HFFc6 (cell line): ENCODE measurements at places on chromosomes 5 and 9. TPM values are rescaled to one million over a fixed set of nuclear protein-coding genes. Genes with fewer than 3 reads are reported as not detected.

- H3K27me3 ChIP-seq = peaks cover 11% of the 10 kb centered on the region
- H3K4me3 ChIP-seq = no peak overlapping the region
- H3K4me1 ChIP-seq = peaks cover 6% of the 10 kb centered on the region
Measured at GRCh38 chr5:179367491-179367890, 22.2 kb upstream of the ADAMTS2 start.

DNA sequence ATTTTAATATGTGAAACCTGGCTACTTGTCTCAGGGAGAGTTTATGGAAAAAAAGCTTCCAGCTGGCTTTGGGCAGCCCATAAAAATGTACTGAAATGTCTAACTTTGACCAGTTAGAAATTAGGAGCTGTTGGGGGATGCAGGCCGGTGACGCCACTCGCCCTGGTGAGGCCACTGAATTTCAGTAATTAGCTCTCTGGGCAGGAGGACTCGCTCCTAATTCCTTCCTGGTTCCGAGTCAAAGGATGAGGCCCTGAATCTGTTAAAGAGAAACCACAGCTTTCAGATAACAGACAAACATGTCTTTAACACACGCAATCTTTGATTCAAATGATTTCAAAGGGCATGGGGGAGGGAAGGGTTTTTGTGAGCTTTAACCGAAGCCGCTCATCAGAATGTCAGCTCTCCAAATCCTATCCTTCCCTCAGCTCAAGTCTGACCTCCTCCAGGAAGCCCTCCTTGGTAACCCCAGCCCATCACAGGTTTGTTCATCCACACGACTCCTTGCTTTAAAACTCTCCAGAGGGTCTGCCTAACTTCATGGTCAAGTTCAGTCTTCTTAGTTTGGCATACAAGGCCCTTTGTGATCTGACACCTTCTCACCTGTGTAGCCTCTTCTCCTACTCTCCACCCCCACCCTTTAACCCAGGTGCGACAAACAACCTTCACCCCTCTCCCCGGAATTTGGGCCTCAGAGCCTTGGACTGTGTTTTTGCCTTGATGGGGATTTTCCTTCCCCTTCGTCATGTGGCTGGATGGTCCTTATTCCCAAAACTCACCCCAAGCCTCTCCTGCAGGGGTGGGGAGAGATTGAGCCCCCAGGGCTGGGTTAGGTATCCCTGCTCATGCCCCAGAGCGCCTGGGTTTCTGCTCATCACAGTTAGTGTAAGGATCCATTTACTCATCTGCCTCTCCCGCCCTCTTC lies 13.6 kb upstream of the PHF19 start:
- no peak overlapping the region for H3K27ac ChIP-seq
- H3K36me3 ChIP-seq = no peaks in the 10 kb centered on the region
- peaks cover 42% of the 10 kb centered on the region for H3K4me1 ChIP-seq

GRCh38 chr9:88923092-88923491 lies 68.2 kb upstream of the S1PR3 start:
- no peak overlapping the region for H3K4me3 ChIP-seq
- H3K36me3 ChIP-seq = peaks cover 5% of the 10 kb centered on the region; the same call in 1 of the 2 replicates
- H3K4me1 ChIP-seq = peaks cover 14% of the 10 kb centered on the region
- no peak for DNase-seq
- no peak overlapping the region for H3K27ac ChIP-seq
- H3K27me3 ChIP-seq = peaks cover 6% of the 10 kb centered on the region

DNA sequence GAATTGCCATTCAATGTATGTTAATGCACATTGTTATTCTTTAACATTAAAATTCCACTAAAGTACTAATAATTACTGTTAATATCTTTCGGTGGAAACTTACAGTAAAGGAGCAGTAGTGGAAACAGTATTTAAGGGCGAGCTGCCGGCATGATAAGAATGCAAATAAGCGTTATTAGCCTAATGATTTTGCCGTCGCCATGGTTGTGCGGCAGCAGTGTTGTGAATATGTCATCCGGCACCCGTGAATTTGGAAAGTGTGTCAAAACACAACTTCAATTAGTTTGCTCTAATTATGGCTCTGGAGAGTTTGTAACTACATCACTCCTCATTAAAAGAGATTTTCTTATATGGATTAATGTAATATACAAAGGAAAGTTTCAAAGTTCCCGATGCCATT lies 81.4 kb downstream of the MVB12B start:
- no peak overlapping the region for H3K4me3 ChIP-seq
- no peak for DNase-seq
- H3K27ac ChIP-seq = no peak overlapping the region
- H3K27me3 ChIP-seq = no peaks in the 10 kb centered on the region

Gene LCN9
- not detected in 3 replicates for total RNA-seq

Gene PPP3R2
- not detected in 3 replicates for total RNA-seq

GRCh38 chr5:100644185-100644584 lies 109.0 kb downstream of the FAM174A start:
- no peak for DNase-seq
- H3K27ac ChIP-seq = no peak overlapping the region
- H3K4me3 ChIP-seq = no peak overlapping the region
- no peaks in the 10 kb centered on the region for H3K4me1 ChIP-seq
- no peaks in the 10 kb centered on the region for H3K36me3 ChIP-seq

DNA sequence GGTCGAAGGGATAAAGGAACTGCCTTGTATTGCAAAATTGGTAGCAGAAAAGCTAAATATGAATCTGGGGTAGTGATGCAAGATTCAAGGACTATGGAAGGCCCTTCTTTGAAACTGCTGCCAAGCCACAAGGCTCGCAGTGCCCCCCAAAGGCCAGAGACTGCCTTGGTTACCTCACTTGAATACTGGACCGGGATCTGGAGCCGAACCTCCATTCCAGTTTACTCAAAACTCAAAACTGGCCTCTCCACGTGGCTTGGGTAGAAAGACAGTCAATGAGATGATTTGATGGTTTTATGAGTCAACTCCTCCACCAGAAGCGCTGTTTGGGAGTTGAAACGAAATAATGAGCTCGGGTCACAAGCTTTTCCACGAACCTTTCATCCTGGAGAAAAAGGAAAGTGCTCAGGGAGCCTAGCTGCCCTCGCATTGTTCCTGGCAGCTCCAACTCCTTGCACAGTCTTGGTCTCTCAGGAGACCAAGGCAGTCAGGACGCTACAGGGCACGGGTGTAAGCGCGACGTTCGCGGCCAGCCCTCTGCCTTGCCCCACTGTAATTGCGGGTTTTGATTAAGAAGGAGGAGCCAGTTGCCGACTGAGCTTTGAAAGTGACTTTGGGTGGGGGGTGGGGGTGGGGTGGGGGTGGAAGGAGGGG lies 2.8 kb downstream of the ST8SIA4 start:
- no peak overlapping the region for H3K27ac ChIP-seq
- H3K4me1 ChIP-seq = no peaks in the 10 kb centered on the region
- peaks cover 15% of the 10 kb centered on the region for H3K27me3 ChIP-seq
- H3K36me3 ChIP-seq = no peaks in the 10 kb centered on the region
- no peak for DNase-seq

Gene PCDHGA8
- 0.63 to 0.89 TPM (median 0.68 TPM) in 3 replicates for total RNA-seq

- H3K4me1 ChIP-seq = 0 out of 2 replicates have a peak, but pooled peaks cover 7% of the 10 kb centered on the region
- no peak overlapping the region for H3K4me3 ChIP-seq
- peaks cover 21% of the 10 kb centered on the region for H3K36me3 ChIP-seq
- H3K27me3 ChIP-seq = peaks cover 4% of the 10 kb centered on the region
Measured at GRCh38 chr9:35577486-35577885, 27.6 kb upstream of the TESK1 start.

- H3K27me3 ChIP-seq = no peaks in the 10 kb centered on the region; the same call in 1 of the 2 replicates
- H3K4me1 ChIP-seq = peaks cover 24% of the 10 kb centered on the region
- no peak overlapping the region for H3K27ac ChIP-seq
Measured at GRCh38 chr5:74143721-74144330, 496.7 kb downstream of the ENC1 start.

Gene AK6
- 33.6 to 47.4 TPM (median 45.3 TPM) in 3 replicates for total RNA-seq

GRCh38 chr5:44294516-44294915 lies 94.7 kb downstream of the FGF10 start:
- no peak overlapping the region for H3K27ac ChIP-seq
- no peaks in the 10 kb centered on the region for H3K36me3 ChIP-seq
- H3K27me3 ChIP-seq = no peaks in the 10 kb centered on the region
- DNase-seq = no peak
- H3K4me3 ChIP-seq = no peak overlapping the region

DNA sequence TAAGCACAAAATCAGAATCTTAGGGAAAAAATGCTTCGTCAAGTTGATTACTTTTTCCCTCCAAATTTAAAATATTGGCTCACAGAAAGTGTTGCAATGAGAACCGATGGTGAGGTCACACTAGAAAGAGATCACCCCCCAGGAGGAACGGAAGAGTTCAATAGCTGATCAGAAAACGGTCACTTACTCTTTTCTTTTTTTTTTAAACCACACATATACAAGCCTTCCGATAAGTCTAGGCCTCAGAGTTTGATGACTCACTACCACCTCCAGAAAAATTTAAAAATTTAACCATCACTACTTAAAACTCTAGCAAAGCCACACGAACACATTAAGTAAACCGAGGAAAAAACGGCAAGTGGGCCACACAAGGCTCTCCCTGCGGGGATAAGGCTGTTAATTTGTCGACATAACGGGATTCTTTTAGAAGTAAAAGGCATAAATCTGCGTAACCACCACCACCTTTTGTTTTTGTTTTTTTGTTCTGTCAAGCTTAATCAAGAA lies 1.2 kb downstream of the SURF4 start:
- DNase-seq = peak; percentile 41
- peaks cover 32% of the 10 kb centered on the region for H3K36me3 ChIP-seq
- peak overlapping the region; percentile 99 for H3K4me3 ChIP-seq
- H3K27ac ChIP-seq = peak overlapping the region; percentile 99
- H3K27me3 ChIP-seq = peaks cover 11% of the 10 kb centered on the region

Gene ACER2
- total RNA-seq = 1.5 to 1.7 TPM (median 1.6 TPM) in 3 replicates

DNA sequence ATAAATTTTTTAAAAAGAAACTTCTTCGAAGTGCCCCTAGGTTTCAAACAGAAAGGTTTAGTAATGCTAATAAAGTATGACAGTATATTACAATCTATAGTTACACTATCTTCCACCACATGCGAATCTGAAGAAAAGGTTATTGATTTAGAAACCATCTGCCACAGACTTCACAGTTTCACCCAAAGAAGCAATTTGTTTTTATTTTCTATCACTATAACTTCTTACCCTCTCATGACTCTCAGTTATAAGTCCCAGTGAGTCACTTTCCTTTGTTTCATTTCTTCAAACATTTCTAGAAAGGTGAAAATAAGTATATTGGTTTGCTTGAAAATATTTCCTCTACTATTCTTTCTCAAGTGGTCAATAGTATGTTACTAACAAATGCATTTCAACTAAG lies 93.6 kb downstream of the MCTP1 start:
- no peaks in the 10 kb centered on the region for H3K4me1 ChIP-seq
- H3K36me3 ChIP-seq = no peaks in the 10 kb centered on the region
- H3K27ac ChIP-seq = no peak overlapping the region
- H3K27me3 ChIP-seq = peaks cover 2% of the 10 kb centered on the region; the same call in 1 of the 2 replicates

DNA sequence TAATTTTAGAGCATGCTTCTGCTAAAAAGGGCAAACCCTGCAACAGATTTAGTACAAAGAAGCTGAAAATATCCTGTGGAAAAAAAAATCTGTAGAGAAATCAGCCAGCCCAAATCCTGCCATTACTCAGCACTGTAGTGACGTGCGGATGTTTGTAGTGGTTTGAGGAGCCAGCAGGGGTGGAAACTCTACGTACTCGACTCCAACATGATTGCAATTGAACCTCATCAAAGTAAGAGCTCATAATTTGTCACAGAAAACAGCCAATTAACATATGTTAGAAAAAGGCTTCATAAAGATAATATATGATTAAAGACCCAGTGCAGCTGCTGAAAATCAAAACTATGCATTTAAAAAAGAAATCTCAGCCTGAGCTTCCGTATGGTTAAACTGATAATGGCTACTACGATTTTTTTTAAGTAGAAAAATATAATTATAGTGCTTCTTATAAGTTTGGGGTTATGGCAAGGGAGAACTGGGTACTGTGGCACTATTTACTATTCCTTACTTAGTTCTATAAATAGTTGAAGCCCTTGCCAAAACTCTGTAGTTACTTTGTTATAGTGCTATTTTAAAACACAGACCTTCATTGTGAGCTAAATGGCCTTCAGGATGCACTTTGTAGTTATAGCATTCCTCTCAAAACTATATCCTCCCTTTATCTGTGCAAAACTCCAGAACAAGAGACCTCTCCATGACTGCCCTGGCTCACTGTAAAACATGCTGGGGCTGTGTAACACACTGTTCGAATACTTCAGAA lies 49.4 kb downstream of the MEF2C start:
- H3K4me3 ChIP-seq = peak overlapping the region; percentile 69
- no peaks in the 10 kb centered on the region for H3K36me3 ChIP-seq
- DNase-seq = peak; percentile 20

Gene GCNT4
- total RNA-seq = 3.9 to 9.9 TPM (median 4.9 TPM) in 3 replicates

GRCh38 chr5:140524003-140524402 lies 23.5 kb upstream of the EIF4EBP3 start:
- no peak overlapping the region; the same call in 1 of the 2 replicates for H3K27ac ChIP-seq
- DNase-seq = no peak
- peaks cover 18% of the 10 kb centered on the region for H3K36me3 ChIP-seq
- H3K4me3 ChIP-seq = no peak overlapping the region
- H3K27me3 ChIP-seq = peaks cover under 1% of the 10 kb centered on the region; the same call in 1 of the 2 replicates
- H3K4me1 ChIP-seq = no peaks in the 10 kb centered on the region

DNA sequence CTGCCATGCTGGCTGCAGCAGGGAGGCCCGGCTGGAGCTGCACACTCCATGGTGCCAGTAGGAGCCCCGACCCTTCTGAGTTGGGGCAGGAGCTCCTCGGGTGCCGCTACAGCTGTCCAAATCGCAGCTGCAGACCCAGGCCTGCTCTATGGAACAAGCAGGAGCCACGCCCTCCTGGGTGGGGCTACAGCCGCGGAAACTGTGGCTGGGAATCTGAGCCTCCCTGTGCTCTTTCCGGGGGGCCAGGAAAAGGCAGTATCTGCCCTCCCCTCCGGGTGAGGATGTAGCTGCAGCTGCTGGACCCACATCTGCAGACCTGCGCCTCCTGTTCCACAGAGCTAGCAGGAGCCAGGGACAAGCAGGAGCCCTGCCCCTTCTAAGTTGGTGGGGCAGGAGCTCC lies 278.9 kb upstream of the ACTBL2 start:
- no peak for DNase-seq
- H3K36me3 ChIP-seq = no peaks in the 10 kb centered on the region
- H3K4me1 ChIP-seq = no peaks in the 10 kb centered on the region

GRCh38 chr9:111294691-111295451 lies 35.2 kb downstream of the OR2K2 start:
- H3K36me3 ChIP-seq = peaks cover 5% of the 10 kb centered on the region
- H3K27ac ChIP-seq = no peak overlapping the region
- peaks cover 30% of the 10 kb centered on the region for H3K4me1 ChIP-seq
- DNase-seq = no peak
- H3K4me3 ChIP-seq = no peak overlapping the region

DNA sequence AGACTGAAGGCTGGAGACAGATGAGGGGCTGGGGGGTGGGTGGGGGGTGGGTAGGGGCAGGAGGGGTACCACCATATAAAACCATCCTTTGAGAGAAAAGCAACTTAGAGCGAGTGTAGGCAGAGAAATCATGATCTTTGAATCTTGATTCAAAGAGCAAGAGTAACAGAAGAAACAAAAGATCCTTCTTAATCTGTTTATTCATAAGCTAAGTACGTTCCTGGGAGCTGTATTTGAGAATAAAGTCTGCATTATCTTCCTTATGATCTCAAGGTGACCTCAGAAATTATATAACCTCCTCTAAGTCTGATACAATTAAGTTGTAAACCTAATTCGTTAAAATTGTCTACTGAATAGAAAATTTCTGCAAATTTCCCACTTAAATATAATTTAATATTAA lies 558.8 kb downstream of the NR2F1-AS1 start:
- DNase-seq = no peak
- no peak overlapping the region for H3K27ac ChIP-seq
- peaks cover 3% of the 10 kb centered on the region; the same call in 1 of the 2 replicates for H3K36me3 ChIP-seq
- H3K4me3 ChIP-seq = no peak overlapping the region

- H3K4me1 ChIP-seq = peaks cover 15% of the 10 kb centered on the region; the same call in 1 of the 2 replicates
- DNase-seq = no peak
- H3K27ac ChIP-seq = no peak overlapping the region
- H3K36me3 ChIP-seq = no peaks in the 10 kb centered on the region
- peaks cover 2% of the 10 kb centered on the region; the same call in 1 of the 2 replicates for H3K27me3 ChIP-seq
Measured at GRCh38 chr5:17064241-17064640, 128.2 kb upstream of the MYO10 start.
